ENCODE measurements at places on chromosomes 6 and 20.

- H3K4me1 ChIP-seq, result peaks cover 23% of the 10 kb centered on the region
- H3K27me3 ChIP-seq, result no peaks in the 10 kb centered on the region
- no peak for DNase-seq
Measured at GRCh38 chr20:47659904-47660601, 125.2 kb downstream of the SULF2 start.

DNA sequence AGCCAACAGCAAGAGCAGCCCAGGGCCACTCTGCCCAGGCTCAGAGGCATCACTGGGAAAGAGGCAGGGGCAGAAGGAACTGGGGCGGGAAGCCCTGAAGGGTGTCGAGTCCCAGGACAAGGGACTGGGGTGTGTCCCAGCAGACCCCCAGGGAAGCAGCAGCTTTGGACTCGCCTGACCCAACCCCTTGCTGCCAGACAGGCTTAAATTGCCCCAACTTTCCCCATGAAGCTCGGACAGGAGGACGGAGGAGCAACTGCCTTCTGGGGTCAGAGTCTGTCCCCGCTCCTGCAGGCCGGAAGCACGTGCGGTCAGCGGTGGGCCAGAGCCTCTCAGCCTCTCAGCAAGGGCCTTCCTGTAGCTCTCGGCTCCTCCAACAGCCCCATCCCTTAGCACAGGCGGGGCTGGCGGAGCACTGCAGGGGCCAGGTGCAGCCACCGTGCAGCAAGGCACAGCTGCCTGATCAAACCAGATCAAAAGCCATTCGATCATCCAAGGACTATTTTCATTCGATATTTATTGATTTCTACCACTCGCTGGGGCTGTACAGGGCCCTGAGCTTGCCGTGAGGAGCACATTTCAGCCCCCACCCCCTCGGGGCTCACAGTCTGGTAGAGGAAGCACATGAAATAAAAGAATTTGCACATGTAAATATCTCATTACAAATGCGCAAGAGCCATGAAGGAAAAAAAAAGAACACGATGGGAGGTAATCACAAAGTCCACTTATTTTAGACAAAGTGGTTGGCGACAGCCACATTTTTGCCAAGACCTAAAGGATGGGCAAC lies 31.8 kb upstream of the STX16 start:
- no peak overlapping the region for H3K27ac ChIP-seq
- no peak for DNase-seq
- H3K4me3 ChIP-seq, result no peak overlapping the region
- H3K36me3 ChIP-seq, result no peaks in the 10 kb centered on the region
- H3K27me3 ChIP-seq, result peaks cover 23% of the 10 kb centered on the region
- peaks cover 7% of the 10 kb centered on the region for H3K4me1 ChIP-seq

DNA sequence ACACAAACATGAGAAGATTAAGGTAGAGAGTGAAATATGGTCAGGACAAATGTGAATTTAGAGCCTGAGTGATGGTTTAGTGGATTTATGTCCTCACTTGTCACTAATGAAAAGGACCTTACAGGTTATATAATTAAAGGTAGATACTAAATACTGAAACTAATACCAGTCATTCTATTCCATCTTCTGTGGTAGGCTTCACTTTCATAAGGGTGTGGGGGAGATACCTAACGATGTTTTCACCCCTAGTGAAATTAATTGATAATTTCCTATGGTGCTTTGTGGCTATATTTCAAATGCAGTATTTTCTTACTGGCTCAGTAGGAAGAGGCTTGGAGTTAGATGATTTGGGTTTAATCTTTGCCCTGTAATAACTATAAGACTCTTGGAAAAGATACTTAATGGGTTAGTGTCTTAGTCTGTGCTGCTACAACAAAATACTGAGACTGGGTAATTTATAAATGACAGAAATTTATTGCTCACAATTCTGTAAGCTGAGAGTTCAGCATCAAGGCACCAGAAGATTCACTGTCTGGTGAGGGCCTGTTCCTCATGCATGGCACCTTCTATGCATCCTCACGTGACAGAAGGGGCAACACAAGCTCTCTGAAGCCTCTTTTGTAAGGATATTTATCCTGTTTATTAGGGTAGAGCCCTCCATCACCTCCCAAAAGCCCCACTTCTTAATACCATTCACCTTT lies 21.3 kb downstream of the RNF217 start:
- H3K27ac ChIP-seq, result peak overlapping the region; percentile 1
- H3K27me3 ChIP-seq, result no peaks in the 10 kb centered on the region
- H3K4me1 ChIP-seq, result peaks cover 70% of the 10 kb centered on the region
- no peak for DNase-seq
- no peak overlapping the region for H3K4me3 ChIP-seq

- H3K27me3 ChIP-seq, result peaks cover 13% of the 10 kb centered on the region
- H3K4me1 ChIP-seq, result peaks cover 31% of the 10 kb centered on the region
- H3K36me3 ChIP-seq, result no peaks in the 10 kb centered on the region
- H3K27ac ChIP-seq, result no peak overlapping the region
- no peak for DNase-seq
- no peak overlapping the region for H3K4me3 ChIP-seq
Measured at GRCh38 chr20:32966881-32967781, 37.1 kb downstream of the SUN5 start.

- H3K36me3 ChIP-seq, result no peaks in the 10 kb centered on the region
- no peak overlapping the region for H3K4me3 ChIP-seq
- peaks cover 14% of the 10 kb centered on the region for H3K4me1 ChIP-seq
- no peak overlapping the region for H3K27ac ChIP-seq
- no peak for DNase-seq
Measured at GRCh38 chr20:14193885-14194284, 143.5 kb downstream of the FLRT3 start.

GRCh38 chr6:161139766-161140553 lies 133.9 kb downstream of the AGPAT4 start:
- DNase-seq, result no peak
- H3K27me3 ChIP-seq, result no peaks in the 10 kb centered on the region
- H3K4me1 ChIP-seq, result peaks cover 16% of the 10 kb centered on the region
- no peak overlapping the region for H3K4me3 ChIP-seq
- H3K36me3 ChIP-seq, result peaks cover 73% of the 10 kb centered on the region

DNA sequence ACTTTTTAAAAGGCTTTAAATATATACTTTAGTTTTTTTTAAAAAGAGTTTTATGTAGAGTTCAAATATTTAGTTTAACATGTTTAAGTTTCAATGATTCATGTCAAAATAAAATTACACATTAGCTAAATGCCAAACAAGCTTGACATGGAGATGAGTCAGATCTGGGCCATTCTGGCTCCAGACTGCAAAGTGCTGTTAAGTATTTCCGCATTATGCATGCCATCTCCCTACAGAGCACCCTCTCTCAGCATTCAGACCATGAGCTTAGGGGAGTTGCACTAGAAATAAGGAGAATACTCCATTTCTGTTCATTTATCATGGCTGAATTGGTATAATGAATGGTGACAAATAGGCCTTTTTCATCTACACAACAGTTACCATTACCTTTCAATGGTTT lies 21.5 kb upstream of the HS3ST5 start:
- no peaks in the 10 kb centered on the region for H3K4me1 ChIP-seq
- no peak for DNase-seq
- H3K27ac ChIP-seq, result no peak overlapping the region
- no peaks in the 10 kb centered on the region for H3K36me3 ChIP-seq

DNA sequence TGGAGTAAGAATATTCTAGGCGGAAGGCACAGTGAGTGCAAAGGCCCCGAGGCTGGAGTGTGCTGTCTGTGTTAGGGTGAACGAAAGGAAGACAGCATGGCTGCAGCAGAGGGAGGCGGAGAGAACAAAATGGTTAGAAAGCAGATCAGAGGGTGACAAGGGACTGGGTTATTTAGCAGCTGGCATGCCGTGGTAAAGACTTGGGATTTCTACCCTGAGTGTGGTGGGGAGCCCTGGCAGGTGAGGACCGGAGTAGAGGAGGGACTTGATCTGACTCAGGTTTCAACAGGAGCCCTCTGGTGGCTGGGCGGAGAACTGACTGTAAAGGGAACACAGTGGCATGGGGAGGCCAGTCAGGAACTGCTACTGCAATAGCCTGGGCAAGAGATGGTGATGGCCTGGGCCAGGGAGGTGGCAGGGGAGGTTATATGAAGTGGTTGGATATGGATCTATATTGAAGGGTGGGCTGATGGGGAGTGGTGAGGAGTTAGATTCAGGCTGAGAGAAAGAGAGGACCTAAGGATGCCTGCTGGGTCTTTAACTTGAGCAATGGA lies 38.0 kb downstream of the PIM1 start:
- no peaks in the 10 kb centered on the region for H3K36me3 ChIP-seq
- H3K27ac ChIP-seq, result no peak overlapping the region
- H3K4me1 ChIP-seq, result peaks cover 23% of the 10 kb centered on the region
- peaks cover 30% of the 10 kb centered on the region for H3K27me3 ChIP-seq
- H3K4me3 ChIP-seq, result no peak overlapping the region

DNA sequence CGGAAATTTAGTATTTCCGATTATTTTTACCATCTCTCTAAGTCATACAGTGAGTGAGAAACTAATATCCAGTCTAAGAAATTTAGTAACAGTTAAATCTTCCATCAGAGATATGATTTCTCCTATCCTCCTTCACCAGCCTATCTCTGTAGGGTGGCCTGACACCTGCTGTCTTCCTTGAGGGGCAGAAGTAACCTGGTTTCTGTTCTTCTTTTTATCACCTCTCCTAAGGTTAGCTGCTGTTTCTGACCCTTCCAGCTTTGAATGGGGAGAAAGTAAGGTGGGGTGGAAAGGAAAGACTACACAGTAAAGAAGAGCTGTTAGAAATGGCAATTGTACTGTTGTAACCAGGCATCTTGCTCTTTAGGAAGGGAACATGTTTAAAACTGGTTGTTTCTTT lies 447.7 kb downstream of the PHF3 start:
- H3K27me3 ChIP-seq, result no peaks in the 10 kb centered on the region
- DNase-seq, result no peak
- H3K4me1 ChIP-seq, result no peaks in the 10 kb centered on the region
- H3K27ac ChIP-seq, result no peak overlapping the region
- H3K4me3 ChIP-seq, result no peak overlapping the region
- no peaks in the 10 kb centered on the region for H3K36me3 ChIP-seq

DNA sequence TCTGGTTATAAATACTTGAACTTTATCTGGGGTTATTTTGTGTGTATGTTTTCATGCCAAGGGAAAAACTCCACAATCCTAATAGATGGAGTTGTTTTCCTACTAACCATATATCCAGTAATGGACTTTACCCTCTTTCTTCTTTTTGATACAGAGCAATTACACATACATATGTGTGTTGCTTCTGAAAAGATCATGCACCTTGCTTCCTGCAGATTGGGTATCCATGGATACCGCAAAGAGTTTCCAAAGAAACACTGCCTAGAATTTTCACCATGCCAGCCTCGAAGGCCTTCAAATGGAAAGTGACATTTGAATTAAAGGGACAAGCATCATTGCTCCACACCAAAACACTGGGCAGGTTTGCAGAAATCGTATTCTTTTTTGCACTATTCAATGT lies 26.8 kb downstream of the HDDC2 start:
- no peak overlapping the region for H3K27ac ChIP-seq
- H3K4me1 ChIP-seq, result no peaks in the 10 kb centered on the region
- H3K36me3 ChIP-seq, result peaks cover 71% of the 10 kb centered on the region
- no peak overlapping the region for H3K4me3 ChIP-seq
- DNase-seq, result no peak

- H3K27me3 ChIP-seq, result peaks cover 5% of the 10 kb centered on the region
- H3K4me3 ChIP-seq, result no peak overlapping the region
- peaks cover 56% of the 10 kb centered on the region for H3K4me1 ChIP-seq
Measured at GRCh38 chr6:51464956-51465355, 622.5 kb downstream of the PKHD1 start.

DNA sequence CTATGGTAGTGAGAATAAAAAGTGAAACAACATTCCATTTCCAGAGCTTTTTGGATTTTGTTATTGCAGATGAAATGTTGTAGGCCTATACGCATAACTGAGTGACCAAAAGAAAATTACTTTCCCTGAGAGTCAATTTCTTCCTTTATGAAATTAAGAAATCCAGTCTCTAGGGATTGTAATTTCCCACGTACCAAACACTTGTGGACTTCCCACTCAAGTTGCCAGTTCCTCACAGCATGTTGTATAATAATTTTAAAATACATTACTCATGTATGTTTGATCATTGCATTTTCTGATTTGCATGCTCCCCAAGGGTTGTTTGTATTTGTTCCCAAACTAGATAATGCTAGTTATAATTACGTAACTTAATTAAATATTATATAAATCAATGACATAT lies 12.0 kb upstream of the PRDM1 start:
- peaks cover 2% of the 10 kb centered on the region for H3K27me3 ChIP-seq
- peaks cover 51% of the 10 kb centered on the region for H3K4me1 ChIP-seq
- no peak overlapping the region for H3K4me3 ChIP-seq

DNA sequence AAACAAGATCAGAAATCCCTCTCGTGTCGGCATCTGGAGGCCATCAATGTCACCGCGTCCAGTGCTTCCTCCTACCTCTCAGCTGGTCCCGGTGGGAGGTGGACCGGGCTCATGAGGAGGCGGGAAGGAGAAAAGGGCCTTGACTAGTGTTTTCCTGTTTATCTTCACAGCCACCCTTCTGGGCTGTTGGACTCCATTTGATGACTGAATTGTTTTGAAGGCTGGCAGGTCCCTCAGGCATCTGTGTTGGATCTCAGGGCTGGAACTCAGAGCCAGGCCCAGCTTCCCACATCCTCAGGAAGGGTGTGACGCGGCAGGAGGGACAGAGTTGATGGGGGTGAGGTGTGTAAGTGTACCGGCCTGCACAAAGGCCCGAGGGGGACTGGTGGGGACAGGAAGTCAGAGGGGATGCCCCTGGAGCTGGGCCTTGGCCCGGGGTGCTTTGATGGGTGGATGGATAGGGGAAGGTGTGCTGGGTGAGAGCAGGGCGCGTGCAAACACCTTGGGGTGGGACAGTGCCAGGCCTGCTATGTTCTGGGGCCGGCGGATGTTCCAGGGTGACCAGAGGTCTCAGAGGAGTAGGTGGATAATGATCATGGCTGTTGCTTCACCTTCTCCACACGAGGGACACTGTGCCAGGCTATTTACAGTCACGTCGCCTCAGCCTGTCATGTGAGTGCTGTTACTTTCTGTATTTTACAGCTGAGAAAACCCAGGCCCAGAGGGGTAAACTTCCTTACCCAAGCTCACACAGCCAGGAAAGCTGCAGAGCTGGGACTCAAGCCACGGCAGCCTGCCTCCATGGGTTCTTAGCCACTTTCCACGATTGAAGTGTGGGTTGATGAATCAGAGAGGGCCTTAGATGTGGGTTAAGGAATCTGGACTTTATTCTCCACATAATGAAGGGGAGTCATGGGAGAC lies 17.9 kb upstream of the CHMP4B start:
- H3K36me3 ChIP-seq, result no peaks in the 10 kb centered on the region
- H3K27me3 ChIP-seq, result peaks cover 12% of the 10 kb centered on the region
- DNase-seq, result no peak
- no peak overlapping the region for H3K27ac ChIP-seq
- peaks cover 4% of the 10 kb centered on the region for H3K4me1 ChIP-seq

Measured in nephron progenitor cell (in vitro differentiated cells).